Activated CD4-positive, alpha-beta T cell treated with anti-CD3 and anti-CD28 coated beads, Interleukin-2, amount 50 U/mL, for 4 hours (primary cell): ENCODE measurements at places on chromosomes 3 and 15.

- no peak for DNase-seq
These were observed 72.5 kb downstream of the MITF start for GRCh38 chr3:69811452-69812401.

GRCh38 chr3:108119398-108120104 lies 28.7 kb upstream of the CD47 start:
- no peak for DNase-seq

- no peak for DNase-seq
These were observed 101.7 kb upstream of the ZNF717 start for GRCh38 chr3:75886971-75887526.

DNA sequence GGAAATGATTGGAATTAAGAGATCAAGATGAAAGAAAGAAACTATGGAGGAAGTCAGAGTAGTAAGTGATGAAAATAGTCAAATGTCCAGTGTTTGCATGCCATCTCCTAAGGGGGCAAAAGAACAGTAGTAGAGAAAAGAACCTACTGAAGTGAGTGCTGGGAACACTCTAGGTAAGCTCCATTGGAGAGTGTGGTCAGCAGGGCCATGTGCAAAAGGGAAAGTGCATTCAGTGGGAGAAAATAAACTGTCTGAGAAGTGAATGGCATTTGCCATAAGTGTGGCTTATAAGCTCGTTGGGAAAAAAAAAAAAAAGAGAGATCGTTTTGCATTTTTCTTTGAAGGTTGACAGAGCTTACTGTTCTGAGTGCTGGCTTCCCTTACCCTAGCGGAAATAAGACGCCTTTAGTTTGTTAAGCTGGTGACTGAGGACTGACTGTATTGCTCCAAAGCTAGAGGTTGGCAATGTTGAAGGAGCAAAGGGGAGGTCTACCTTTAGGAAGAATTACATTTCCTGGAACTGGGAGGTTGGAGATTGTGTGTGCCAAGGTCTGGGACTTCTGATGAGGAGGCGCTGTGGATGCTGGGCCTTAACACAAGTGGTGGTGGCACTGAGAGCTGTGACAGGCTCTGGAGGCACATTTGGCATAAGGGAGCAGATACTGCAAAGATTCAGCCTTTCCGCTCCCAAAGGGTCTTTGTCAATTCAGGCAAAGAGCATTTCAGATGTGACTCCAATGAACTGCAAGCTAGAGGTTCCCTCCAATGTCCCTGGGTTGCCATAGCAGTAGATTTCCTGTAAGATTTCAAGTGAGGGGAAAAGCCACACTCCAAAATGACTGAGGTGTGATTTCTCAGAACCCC lies 287.8 kb upstream of the SATB1 start:
- no peak for DNase-seq

GRCh38 chr3:27718459-27718858 lies 3.7 kb downstream of the EOMES start:
- DNase-seq: no peak

DNA sequence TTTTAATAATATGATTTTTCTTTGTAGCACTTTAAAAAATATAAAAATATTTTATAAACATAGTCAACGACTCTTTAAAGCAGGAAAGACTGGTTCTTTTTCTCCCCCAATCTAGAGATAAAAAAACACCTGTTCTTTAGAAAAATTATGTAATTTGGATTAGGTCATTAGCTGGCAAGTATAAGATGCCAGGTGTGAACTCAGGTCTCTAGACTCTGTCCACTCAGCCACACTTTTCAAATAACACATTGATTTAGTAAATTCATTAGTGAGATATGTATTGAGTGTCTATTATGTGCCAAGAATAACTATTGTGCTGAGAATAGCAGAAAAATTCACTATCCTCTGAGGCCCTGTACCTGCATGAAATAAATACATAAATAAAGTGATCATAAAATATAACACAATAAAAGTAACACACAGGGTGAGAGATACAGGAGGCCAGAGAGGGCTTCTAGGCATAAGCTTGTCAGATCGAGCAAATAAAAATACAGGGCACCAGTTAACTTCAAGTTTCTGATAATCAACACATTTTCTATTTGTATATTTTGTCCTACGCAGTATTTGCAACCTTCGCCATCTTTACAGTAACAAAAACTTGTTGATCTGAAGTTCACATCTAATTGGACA lies 867.1 kb upstream of the GBE1 start:
- DNase-seq: no peak
